ENCODE measurements at places on chromosomes 2 and 18.
A peak's percentile ranks its signal among the peaks of the same experiment; 100 is the strongest.

DNA sequence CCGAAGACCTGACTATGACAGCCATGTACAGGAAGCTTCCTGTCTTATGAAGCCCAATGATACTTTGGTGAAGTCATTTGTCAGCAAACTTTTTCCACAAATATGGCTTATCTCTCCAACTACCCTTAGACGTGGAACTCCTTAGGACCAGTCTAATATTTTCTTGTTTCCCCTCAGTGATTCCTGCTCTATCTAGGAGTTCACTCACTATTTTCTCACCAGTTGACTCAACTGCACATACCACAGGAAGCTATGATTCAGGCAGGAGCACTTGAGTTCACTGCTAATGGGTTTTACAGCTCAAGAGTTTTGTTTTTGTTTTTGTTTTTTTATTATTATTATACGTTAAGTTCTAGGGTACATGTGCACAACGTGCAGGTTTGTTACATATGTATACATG is 109.3 kb downstream of the ANTXR1 start:
- DNase-seq = no peak

DNA sequence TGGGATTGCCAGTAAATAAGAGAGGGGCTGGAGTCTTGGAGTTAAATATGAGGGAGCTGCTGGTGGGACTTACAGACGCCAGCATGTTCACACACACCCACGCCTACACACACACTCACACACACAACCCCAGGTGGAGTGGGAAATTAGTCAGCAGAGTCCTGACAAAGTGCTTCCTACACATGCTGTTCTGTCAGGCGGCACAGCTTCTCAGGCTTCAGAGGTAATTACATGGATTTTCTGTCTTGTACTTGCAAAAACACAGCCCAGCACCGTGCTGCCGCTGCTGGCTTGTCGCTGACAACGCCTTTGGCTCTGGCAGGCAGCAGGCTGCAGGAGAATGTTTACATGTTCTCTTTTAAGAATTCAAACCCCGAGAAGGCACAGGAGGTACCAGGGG is 1186.3 kb upstream of the CELF4 start:
- DNase-seq = no peak

DNA sequence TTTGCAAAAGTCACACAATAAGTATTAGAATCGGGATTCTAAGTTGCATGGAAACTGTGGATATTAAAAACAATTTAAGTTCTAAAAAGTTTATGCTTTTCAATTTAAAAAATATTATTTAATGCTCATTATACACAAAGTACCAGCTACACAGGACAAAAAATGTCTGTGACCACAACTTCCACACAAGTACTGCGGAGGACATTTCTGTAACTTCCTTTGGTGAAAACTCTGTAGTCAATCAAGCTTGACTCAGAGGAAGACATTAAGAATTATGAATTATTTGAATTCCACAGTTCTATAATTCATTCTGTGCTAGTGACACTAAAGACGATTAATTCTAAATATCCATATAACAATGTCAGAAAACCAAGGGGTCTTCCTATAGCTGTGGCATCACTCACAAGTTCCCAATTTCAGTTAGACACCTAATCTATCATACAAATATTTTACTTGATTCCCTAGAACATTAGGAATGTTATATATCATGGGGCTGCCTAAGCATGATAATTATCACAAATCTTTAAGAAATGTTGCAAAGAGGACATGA is 120.5 kb downstream of the AFF3 start:
- DNase-seq = no peak

- DNase-seq = no peak
Measured at GRCh38 chr2:240288087-240288521, 147.4 kb upstream of the GPC1 start.

DNA sequence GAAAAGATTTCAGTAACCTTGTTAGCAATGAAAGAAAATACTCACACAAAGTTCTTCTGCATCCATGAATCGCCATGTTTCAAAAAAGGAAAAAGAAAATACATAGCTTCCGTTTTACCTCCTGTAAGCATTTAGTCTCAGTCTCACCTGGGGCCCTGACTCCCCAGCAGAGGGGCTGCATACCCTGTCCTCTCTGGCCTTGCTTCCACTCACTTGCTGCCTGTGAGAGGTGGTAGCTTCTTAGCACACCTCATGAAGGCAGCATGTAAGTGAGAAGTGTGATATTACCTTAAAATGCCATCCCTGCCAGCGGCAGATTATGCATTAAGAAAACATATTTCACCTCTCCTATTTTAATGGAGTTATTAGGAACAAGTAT is 49.3 kb upstream of the ZNF385B start:
- DNase-seq = no peak

DNA sequence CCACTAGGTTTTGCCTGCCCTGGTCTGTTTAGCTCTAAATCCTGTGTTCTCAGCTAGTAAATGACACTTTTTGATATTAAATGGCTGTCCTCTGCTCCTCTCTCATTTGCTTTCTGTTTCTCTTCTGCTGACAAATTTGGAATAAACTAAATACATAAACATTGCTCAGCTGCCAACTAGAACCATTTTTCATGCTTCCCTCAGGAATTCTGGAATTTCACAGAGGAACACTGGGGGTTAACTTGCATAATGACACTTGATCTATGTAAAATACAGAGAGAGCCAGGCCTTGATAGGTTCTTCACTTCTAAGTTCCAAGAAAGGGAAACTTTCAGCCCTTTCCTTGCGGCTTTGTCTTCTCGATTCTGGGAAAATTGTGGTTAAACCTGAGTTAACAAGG is 450.6 kb upstream of the ST6GAL2 start:
- DNase-seq = no peak

GRCh38 chr2:185012643-185013042 is 414.3 kb downstream of the ZNF804A start:
- no peak for DNase-seq

- DNase-seq = no peak
Measured at GRCh38 chr2:101807242-101807641, 109.7 kb downstream of the MAP4K4 start.

DNA sequence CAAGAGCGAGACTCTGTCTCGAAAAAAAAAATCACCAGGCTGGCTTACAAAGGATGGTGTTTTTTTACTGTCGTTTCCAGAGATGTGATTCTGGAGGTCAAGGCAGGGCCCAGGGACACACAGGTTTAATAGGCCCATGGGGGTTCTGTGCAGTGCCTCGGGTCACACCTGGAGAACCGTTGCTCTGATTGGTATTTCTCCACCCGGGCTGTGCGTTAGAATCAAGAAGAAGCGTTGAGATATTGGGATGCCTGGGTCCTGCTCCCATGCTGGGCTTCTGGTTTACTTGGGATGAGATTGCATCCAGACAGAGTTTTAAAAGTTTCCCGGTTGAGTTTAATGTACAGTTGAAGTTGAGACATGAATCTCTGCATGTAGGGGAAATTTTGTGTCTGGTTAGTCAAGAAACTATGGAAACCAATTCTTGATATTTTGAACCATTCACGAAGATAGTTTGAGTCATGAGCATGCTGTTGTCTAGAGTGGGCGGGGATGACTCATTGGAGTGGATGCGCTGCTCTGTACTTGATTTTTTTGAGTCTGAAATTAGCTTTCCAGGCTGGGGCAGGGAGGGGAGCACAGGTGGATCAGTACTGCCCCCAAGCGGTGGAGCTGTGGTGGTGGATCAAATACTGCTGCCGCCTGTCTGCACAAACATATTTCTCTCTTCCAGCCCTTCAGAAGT is 50.1 kb downstream of the GREB1 start:
- DNase-seq = peak; percentile 81

GRCh38 chr2:6972067-6972710 is 55.0 kb downstream of the RNF144A start:
- DNase-seq = no peak

DNA sequence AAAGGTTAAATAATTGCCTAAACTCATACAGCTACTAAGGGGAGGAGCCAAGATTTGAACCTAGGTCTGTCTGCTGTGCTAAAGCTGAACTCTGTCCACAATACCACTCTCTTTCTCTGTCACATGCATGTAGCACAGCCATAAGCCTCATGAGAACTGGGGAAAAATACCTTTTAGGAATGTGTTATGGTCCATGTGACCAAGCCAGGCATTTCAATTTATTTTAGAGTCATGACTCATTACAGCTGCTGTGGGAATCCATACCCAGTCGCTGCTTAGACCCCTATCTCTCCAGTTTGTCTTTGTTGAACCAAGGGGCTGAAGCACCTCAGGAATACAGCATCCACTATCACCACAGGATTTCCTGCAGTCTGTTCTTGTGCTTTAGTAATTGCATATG is 200.0 kb upstream of the SIX3 start:
- DNase-seq = no peak

- DNase-seq = peak; percentile 24
Measured at GRCh38 chr2:163347982-163348856, 387.6 kb downstream of the FIGN start.

DNA sequence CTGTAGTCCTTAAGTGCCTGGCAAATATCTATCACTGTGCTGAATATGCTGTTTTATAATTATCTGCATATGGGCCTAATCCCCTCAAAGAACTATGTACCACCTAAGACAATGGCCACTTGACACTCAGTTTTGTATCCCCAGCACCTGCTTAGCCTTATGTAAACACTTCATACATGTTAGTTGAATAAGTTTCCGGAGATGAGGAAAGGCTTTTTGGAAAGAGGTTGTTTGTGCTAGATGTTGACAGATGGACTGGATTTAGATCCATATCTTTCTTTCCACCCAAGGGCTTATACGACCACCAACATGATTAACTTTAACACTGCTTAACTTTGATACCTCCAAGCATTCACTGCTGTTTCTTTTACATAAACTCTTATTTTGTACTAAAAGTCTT is 63.3 kb downstream of the FAM228A start:
- DNase-seq = no peak

DNA sequence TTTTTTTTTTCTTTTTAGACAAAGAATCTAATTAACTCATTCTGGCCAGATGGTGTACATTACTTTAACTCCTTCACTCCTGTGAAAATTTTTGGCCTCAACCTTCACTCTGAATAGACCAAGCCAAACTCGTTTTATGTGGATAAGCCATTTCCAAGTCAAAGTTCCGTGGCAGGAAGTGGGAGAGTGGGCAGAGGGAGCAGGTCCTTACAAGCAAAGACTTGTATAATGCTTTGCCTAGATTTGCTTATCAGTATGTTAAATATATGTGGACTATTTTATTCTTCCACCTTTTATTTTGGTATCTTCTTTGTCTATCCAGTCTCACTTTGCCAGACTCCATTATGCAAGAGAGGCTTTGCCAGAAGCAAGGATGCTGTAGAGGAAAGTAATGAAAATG is 178.1 kb upstream of the TNP1 start:
- DNase-seq = no peak

GRCh38 chr2:20072436-20073158 is 21.2 kb upstream of the LAPTM4A start:
- no peak for DNase-seq

- DNase-seq = no peak
Measured at GRCh38 chr2:193334401-193334800, 1139.7 kb upstream of the TMEFF2 start.

DNA sequence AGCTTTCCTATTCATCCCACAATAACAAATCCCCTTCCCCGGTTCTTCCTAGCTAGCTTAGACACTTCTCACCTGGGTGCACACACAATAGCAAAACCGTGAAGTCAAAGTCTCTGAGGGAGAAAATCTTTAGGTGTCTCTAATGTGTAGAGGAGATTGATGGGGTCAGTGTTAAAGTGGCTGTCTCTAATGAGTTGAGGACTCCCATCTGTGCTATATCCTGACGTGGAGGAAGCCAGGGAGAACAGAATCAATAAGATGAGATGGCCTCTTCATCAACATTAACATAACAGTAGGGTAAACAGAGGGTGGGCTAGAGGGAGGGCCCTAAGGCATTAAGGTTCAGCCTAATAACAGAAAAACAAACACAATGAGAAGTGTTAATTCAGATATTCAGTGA is 120.4 kb downstream of the SLC5A7 start:
- no peak for DNase-seq

DNA sequence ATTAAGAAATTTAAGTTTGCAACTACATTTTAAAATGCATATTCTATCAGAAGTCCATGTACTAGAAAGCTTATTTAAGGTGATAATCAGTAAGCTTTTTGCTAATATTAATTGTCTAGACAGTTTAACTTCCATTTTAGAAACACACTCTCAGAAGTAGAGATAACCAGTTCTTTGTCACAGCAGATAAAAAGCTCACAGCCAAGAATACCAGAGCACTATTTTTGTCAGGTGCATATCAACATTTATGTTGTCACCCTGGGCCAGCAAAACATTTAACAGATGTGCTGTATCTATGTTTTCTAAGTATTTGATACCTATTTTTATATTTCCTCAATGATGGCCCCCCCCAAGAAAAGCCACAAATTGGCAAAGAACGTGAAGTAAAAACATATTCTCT is 192.6 kb downstream of the ERBB4 start:
- DNase-seq = no peak

Measured in AG09319 (cell line).